ENCODE measurements at places on chromosomes 4 and X.

DNA sequence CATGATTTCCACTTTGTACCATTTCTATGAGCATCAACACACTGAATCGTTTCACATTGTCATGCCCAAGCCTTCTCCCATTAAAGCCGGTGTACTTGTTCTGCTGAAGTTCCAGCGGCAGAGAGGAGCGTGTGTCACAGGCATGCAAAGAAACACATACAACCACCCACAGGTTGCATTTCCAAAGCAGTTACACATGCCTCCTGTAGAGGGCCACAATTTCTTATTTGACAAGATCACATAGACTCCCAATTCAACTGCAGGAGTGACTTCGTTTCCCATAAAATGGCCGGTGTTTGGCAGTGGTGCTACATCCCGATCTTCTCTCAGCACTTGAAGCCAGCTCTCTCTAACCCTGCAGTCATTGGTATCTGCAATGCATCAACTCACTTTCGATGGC is 992.6 kb downstream of the NLGN4X start:
- DNase-seq: peak; percentile 61

GRCh38 chrX:36581030-36581429 is 427.1 kb upstream of the FAM47C start:
- DNase-seq: no peak

DNA sequence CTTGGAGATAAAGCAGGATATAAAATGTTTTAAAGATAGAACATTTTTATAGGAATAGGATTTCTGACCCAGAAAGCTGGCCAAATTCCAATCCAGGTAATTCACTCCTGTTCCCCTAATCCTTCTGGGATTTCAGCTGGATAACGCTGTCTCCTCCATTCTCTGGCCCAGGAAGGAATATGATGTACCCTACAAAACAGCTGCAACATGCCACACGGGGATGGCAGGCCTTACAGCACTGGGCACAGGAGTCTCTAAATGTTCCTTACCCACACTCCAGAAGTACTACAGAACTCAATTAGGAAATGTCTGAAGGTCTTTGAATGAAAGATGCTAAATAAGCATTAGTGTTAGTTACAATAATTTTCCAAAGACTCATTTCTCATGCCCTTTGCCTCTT is 15.8 kb downstream of the CAMK2D start:
- no peak for DNase-seq

DNA sequence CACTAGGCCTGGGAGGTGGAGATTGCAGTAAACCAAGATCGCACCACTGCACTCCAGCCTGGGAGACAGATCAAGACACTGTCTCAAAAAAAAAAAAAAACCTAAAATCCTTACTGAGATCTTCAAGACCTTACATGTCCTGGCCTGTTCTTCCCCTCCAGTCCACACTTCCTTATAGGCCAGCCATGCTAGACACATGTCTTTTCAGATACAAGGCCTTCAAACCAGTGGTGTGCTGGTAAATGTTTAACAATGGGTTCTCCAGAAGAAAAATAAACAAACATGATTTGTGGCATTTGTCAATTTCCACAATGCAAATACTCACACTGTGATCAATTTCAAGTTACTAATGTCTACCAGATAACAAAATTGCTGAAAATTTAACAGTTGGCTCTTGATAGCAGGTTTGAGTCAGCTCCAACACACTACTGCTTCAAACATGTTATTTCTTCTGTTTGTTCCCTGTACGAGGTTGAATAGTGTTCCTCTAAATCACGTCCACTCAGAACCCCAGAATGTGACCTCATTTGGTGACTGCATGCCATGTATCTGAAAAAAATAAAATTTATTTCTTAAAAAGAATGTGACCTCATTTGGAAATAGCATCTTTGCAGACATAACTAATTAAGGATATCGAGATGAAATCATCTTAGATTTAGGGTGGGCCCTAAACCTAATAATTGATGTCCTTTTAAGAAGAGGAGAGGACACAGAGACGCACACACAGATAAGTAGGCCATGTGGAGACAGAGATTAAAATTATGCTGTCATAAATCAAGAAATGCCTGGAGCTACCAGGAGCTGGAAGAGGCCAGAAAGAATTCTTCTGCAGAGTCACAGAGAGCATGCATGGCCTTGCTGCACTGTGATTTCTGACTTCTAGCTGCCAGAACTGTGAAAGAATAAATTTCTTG is 144.4 kb downstream of the ZNF674 start:
- no peak for DNase-seq

GRCh38 chrX:100976211-100976610 is 6.7 kb downstream of the ARL13A start:
- DNase-seq: no peak
